ENCODE measurements at places on chromosomes 5 and 9.

DNA sequence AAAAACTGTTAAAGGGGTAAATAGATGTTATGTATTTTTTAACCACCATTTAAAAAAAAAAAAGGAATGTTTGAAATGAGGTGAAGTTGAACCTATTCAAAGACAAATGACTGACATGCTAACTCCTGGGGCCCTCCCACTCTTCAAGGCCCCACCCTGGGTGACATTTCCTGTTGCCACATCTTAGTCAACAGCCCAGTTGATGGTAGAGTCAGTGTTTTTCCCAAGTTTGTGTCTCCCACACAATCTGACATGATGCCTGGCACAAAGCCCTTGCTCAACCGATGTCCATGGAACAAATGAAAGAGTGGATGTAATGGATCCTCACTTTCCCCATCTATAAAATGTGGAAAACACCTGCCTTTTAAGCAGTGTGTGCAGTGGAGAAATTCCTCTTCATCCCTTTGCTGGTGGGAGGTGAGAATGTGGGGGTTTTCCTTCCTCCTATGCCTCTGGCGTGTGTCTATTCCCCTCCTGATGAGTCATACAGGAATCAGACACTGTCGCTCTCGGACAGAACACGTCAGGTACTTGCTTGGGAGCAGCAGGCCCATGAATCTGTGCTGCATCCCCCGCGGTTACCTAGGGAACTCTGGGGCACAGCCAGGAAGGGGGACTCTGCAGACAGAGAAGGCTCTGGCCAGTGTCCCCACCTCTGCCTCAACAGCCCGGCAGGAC, 13.7 kb upstream of the ADRA1B start:
- DNase-seq = no peak

DNA sequence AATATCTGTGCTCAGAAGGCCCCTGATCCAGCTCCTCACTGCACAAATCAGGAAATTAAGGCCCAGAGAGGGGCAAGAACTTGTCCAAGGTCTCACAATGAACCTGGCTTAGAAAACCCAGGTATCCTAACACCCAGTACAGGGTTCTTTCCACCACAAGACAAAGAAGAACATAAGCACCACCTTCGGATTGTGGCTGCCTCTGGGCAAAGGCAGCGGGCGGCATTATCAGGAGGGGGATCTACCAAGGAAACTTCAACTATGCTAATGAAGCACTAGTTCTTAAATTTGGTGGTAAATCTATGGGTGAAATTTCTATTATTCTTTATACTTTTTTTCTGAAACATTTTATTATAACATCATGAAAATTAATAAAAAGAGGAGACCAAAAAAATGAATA, 17.9 kb downstream of the ANXA6 start:
- no peak for DNase-seq

DNA sequence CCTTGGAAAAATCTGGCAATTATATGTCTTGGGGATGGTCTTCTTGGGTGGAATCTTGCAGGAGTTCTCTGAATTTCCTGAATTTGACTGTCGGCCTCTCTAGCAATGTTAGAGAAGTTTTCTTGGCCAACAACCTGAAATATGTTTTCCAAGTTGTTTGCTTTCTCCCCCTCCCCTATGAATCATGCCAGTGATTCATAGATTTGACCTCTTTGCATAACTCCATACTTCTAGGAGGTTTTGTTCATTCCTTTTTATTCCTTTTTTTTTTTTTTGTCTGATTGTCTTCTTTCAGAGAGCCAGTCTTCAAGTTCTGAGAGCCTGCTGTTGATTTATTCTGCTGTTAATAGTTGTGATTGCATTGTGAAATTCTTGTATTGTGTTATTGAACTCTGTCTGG, 56.7 kb upstream of the SLC44A1 start:
- DNase-seq = no peak

DNA sequence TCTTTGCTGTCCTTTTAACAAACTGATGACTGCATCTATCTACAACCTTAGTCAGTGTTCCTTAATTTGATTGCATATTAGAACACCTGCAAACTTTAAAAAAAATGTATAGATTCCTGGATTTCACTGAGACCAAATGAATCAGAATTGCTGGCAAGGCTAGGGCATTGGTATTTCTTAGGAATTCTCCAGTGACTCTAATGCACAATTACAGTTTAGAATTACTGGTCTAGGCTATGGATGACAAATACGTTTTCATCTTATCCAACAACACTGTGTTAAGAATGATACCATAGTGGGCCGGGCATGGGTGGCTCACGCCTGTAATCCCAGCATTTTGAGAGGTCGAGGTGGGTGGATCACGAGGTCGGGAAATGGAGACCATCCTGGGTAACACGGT, 545.9 kb upstream of the RIOK2 start:
- DNase-seq = no peak

- peak; percentile 64 for DNase-seq
Measured at GRCh38 chr5:42950456-42951292, 89.4 kb downstream of the ANXA2R start.

GRCh38 chr9:123508048-123508447, 152.1 kb downstream of the CRB2 start:
- no peak for DNase-seq

- no peak for DNase-seq
Measured at GRCh38 chr5:164233791-164234190, 728.4 kb downstream of the MAT2B start.

- DNase-seq = no peak
Measured at GRCh38 chr5:178273041-178273440, 40.4 kb upstream of the PHYKPL start.

- no peak for DNase-seq
Measured at GRCh38 chr9:76561900-76562299, 102.9 kb downstream of the GCNT1 start.

DNA sequence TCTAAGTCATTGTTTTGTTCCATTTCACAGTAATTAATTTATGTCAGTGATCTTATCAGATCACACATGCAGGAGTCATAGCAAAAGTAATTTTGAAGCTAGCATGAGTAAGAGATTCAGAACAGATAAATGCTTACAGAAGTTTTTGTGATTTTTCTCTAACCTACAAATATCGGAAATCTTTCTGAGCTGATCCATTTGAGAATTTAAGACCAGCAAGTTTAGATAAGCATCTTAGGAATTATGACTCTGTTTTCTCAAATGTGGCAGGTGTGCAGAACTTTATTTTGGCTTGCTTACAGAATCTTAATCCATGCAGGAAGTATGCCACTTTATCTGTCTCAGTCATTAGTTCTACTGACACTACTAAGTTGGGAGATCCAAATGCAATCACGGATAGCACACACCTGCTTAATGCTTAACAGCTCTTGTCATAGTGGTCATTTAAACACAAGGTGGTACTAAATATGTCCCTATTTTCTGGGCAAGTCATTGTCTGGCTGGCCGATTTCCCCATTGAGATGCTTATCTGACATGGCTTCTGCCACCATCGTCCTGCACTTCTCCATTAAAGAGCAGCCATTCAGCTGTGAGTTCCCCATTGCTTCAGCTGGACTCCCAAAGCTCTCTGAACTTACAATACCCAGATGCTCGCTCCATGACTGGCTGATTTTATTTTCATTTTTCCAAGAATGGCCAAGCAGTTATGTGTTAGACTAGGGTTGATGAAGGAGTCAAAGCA, 305.4 kb upstream of the NUDT12 start:
- no peak for DNase-seq

DNA sequence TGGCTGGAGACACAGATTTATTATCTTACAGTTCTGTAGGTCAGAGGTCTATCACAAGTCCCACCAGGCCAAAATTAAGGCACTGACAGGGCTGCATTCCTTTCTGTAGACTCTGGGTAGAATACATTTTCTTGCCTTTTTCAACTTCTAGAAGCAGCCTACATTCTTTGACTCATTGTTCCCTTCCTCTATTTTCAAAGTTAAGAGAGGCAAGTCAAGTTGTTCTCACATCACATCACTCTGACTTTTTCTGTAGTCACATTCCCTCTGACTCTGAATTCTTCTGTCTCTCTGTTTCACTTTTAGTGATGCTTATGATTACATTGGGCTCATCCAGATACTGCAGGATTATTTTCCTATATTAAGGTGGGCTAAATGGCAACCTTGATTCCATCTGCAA, 119.0 kb downstream of the MELK start:
- DNase-seq = no peak

DNA sequence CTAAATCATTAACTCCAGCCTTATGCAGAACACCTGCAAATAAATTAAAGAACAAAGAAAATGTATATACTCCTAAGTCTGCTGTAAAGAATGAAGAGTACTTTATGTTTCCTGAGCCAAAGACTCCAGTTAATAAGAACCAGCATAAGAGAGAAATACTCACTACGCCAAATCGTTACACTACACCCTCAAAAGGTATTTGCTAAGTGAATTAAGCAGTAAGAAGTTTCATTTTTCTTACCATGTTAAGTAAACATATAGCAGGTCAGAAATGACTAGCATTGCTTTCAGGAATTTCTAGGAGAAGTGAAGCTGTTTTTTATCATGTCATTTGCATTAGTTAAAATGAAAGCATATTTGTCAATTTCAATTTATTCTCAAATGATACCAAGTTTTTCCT, 92.7 kb downstream of the MELK start:
- no peak for DNase-seq

DNA sequence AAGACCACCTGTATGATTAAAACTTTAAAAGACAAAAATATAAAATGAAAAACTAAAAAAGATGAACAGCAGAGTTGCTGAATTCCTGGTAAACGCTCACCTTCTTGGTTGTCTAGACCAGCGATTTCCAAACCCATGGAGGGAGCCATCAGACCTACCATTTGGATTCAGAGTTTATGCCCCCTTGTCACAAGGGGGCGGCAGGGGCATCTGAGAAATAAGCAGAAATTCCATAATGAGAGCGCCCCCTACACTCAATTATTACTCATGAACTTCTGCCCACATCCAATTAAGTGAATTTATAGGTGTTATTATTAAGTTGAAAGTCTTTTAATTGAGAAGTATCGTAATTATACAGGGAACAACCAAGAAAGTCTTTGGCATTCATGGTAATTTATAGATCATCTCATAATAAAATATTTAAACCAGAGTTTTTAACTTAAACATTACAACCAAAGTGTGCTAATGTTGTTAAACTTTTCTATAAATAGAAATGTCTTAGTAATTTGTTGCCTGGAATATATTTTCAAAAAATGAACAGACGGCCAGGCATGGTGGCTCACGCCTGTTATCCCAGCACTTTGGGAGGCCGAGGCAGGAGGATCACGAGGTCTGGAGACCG, 35.2 kb upstream of the SPATA31C2 start:
- peak; percentile 41 for DNase-seq

- no peak for DNase-seq
Measured at GRCh38 chr5:170219615-170220014, 13.2 kb upstream of the C5orf58 start.

- no peak for DNase-seq
Measured at GRCh38 chr5:138448481-138449398, 9.9 kb downstream of the REEP2 start.

GRCh38 chr5:105849701-105850100, 1821.0 kb downstream of the EFNA5 start:
- no peak for DNase-seq

GRCh38 chr5:40909723-40910122, 426 bp downstream of the C7 start:
- no peak for DNase-seq

DNA sequence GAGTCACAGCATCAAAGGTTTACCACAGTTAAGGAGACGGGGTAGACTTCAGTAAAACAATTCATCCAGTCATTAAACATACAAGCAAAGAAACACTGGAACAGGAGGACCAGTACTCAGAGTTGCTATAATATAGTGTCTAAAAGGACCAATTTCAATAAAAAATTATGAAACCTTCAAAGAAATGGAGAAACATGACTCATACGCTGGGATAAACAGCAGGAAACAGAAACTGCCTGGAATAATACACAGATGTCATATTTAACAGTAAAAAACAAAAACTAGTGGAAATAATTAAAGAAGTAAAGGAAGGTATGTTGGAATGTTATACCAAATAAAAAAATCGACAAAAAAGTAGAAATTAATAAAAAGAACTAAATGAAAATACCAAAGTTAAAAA, 1075.9 kb downstream of the NR2F1-AS1 start:
- DNase-seq = no peak

DNA sequence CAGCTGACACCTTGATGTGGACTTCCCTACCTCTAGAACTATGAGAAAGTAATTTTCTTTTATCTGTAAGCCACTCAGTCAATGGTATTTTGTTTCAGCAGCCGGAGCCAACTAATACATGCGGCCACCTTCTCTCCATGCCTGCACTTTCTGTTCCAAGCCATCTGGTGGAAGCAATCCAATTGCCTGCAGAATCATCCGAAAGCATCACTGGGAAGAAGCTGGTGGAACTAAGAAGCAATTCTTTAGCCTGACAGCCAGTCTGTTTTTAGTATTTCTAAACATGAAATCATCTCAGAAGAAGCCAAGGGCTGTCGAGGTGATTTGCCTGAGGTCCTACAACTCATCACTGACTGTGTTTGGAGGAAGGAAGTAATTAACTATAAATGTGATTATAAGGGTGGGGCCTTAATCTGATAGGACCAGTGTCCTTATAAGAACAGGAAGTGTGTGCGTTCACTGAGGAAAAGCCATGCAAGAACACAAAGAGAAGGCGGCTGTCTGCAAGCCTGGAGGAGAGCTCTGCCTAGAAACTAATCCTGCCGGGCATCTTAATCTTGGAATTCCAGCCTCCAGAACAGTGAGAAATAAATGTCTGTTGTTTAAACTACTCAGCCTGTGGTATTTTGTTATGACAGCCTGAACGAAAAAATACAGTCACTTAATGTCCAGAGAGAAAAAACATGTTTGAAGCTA, 49.1 kb downstream of the NXNL2 start:
- no peak for DNase-seq

DNA sequence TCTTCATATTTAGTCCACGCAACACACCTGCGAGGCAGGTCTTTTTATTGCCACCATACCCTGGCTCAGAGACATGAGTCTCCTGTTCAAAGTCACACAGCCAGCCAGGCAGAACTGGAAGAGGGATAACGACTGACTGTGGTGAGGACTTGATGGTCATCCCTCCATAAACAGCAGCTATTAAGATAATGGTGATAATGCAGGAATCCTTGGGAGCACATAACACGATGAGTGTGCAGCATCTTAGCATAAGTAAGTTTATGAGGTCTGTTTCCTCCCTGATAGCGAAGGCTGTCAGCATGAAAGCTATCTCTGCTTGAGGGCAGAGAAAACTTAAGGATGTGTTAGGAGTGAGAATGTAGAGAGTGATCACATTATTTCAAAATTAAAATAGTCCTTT, 30.9 kb downstream of the KCTD16 start:
- DNase-seq = no peak

DNA sequence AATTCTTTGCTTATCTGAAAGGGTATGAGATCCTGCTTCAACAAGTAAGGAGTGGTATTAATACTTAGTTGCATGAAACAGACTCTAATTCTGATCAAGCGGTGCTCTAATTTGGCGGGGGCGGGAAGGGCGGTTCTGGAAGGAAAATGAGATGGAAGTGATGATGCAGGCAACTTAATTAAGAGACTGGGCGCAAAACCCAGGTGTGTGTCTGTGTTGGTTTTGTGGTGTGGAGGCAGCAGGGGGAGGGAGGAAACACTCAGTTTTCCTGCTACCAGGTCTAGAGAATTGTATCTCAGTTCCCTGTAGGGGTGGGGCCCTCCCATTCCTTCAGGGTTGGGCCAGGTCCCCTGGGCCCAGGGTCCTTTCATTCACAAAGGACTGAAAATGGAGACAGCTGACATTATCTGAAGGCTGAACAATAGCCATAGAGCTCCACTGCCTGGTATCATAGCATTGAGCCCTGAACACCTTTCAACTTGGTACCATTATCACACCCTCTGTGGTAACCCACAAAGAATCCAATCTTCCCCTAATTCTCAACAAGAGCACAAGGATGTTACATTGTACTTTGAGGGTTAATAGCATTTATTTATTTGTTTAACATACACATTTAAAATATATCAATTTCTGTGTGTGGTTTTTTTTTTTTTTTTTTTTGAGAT, 17.2 kb upstream of the C5orf47 start:
- no peak for DNase-seq
